ENCODE measurements at places on chromosomes 6 and 20.
A peak's percentile ranks its signal among the peaks of the same experiment; 100 is the strongest.

- no peak for DNase-seq
These were observed 15.1 kb downstream of the TBC1D32 start for GRCh38 chr6:121319112-121319553.

- no peak for DNase-seq
These were observed 121.0 kb downstream of the UST start for GRCh38 chr6:148867862-148868261.

DNA sequence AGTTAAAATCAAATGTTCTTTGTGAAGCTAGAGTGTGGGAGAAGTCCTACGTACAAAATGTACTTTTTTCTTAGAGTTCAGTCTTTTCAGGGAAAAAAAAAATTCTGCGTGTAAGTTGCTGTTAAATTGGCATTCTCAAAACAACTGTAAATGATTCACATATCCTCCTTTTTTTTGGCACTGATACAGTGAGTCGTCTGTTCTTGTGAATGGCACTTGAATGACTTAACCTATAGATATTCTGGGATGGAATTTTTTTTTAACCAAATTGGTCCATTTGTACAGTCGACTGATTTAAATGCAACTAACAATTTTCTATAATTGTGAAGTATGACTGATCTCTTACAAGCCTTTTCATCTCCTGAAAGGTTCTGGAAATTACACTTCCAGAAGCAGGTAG is 5.5 kb upstream of the JAG1 start:
- DNase-seq, result no peak

- DNase-seq, result no peak
These were observed 737.7 kb downstream of the FRK start for GRCh38 chr6:115323001-115323400.

- DNase-seq, result peak; percentile 17
These were observed 6.5 kb downstream of the TGM6 start for GRCh38 chr20:2387180-2387577.

DNA sequence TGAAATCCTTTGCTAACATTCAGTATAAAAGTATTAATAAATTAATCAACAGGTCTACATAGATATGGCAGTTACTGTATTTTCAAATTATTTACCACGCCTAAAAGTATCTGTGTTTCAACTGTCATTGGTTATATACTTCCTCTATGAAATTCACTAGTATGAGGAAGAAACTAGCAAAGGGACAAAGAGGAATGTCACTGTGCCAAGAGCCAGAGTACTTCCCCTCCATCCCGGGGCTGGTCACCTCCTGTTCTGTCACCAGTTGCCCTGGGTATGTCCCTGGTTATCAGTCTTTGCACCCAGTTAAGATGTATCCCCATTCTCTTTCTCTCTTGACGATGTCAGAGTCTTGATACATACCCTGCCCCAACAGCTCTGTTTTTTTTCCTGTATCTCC is 476.8 kb upstream of the SOX4 start:
- DNase-seq, result no peak

DNA sequence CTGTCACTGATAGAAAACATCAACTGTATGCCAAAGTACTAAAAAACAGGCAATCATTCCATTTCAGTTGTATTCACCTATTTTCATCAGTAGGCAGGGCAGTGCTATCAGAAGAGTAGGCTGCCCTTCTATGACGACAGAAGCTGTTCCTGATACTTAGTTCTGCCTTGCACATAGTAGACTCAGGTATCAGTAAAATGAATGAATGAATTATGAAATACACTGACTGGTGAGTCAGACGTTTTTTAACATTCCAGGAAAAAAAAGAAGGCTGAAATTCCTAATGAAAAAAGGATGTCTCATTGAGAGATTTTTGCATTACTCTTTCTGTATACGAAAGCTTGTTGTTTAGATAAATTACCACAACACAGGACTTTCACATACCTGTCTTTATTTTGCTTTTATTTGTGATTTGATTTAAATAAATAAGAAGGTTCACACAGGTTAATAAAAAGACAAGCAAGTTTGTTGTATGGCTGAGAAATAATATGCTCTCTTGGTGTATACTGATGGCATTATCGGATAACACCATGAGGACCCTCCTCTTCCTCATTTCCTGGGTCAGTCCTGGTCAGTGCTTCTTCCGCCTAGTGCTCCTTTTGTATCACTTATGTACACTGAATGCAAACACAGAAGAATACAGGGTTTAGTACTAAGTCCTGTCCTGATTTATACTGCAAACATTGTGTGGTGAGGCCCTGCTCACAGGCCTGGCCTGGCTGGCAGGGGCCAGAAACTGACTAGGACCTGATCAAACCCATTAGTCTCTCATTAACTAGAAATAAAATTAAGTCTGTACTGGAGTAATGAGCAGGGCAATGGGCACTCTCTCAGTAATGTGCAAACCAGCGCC is 39.4 kb upstream of the SPDEF start:
- no peak for DNase-seq

DNA sequence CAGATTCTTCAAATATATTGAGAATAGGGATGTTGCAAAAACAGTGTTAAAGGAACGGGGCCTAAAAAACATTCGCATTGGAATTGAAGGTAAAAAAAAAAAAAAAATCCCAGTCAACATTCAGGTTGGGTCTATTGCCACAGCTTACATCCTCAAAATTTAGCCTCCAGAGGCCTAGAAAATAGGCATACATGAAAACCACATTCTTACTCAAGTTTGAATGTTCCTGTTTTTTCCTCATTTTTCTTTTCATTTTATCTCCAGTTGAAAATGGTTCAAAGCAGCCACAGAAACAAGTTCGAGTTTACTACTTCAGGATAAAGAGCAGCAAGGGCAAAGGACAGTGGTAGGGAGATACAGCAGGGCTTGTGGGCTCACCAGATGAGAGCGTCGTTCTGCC is 41.9 kb downstream of the KCTD20 start:
- no peak for DNase-seq

DNA sequence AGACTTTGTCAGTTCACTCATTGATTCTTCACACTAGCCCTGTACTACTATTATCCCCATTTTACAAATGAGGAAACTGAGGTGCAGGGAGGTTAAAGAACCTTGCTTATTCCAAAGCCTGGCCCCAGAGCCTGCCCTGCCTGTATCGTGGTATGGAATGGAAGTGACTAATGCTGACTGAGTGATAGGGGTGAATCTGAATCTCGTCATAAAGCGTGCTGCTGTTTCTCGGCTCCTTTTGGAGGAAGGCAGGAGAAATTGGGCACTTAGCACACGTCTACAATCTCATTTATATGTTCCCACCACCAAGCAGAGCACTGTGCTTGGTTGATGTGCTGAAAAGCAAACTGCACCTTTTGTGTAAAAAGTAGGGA is 17.1 kb downstream of the GFRA4 start:
- DNase-seq, result no peak

DNA sequence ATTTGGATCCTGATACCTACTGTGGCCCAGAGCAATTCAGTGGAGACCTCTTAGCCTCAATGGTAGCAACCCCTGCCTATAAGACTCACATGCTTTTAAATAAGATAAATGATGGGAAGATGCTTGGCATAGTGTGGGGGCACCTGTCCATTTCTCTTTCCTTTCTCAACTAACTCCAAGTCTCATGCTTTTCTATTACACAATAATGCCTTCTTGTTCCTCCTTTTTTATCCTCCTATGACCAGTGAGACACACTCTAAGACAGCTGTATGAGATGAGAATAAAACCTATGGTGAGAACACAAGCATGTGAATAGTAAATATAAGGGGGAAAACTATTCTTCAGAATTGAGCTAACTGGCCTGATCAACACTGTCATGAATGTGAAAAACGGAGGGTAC is 147.0 kb upstream of the STXBP5 start:
- DNase-seq, result no peak

GRCh38 chr6:21163110-21163837 is 430.3 kb upstream of the SOX4 start:
- DNase-seq, result no peak

DNA sequence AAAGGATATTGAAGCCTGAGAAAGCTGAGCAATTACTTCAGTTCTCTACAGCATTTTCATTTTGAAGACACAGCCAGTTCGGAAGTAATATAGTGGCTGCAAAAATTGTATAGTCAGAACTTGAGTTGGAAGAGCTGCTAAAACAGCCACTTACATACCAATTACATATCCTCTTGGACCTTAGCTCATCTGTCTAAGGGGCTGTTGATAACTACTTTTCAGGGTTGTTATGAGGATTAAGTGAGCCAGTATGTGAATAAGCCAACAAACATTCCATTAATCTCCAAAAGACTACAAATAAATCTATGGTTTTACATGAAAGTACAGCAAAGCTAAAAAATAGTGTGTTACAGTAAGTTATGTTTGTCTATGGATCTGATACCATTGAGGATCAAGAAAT is 59.7 kb downstream of the TMEM200A start:
- no peak for DNase-seq

- DNase-seq, result peak; percentile 84
These were observed at the start of gene DUSP22 for GRCh38 chr6:291697-292505. Gene DUSP22 (plus strand): TSS chr6:292487. CDS start chr6:292540, 53 bp downstream.
